NCI-H187 treated with DMSO at 0.1 percent for 48 hours (cell line): ENCODE measurements at places on chromosomes 7 and 10.

GRCh38 chr7:8217200-8218068 lies 44.5 kb downstream of the ICA1 start:
- DNase-seq = peak; percentile 48

DNA sequence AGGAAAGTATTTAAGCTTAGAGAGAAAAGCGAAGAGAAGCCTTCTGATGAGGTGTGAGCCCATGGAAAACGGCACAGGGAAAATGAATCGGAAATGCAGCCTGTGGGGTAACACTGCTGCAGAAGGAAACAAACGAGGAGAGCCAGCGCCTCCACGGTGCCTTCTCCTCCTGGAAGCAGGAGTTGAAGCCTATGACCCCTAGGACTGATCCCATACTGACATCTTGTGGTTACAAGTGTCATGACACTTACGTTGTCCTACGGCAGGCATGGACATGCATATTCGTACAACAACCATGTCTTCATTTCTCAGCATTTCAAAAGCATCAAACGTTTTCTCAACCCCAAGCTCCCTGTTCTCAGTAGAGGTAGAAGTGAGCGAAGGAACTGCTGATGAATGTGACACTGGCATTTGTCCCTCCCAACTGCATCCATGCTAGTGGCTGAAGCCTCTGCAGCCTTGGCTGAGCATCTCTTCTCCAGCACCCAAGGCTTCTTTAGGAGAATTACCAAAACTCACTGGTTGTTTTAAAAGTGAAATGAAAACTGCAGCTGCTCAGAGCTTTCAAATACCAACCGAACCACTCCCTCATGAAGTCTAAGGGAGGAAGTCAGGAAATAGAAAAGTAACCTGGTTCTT lies 160.2 kb downstream of the JAZF1 start:
- DNase-seq = peak; percentile 22

DNA sequence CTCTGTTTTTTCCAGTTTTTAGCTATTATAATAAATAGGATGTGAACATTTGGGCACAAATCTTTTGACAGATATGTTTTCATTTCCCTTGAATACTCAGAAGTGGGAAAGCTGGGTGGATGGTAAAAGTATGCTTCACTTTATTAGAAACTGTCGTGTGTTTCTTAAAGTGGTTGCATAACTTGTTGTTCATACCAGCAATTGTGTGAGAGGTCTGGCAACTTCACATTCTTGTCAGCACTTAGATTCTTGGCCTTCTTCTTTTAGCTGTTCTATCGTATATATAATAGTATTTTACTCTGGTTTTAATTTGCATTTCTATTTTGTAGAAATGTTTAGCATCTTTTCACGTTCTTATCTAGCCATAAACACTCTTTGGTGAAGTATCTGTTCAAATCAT lies 894.4 kb downstream of the KCNMA1 start:
- no peak for DNase-seq

DNA sequence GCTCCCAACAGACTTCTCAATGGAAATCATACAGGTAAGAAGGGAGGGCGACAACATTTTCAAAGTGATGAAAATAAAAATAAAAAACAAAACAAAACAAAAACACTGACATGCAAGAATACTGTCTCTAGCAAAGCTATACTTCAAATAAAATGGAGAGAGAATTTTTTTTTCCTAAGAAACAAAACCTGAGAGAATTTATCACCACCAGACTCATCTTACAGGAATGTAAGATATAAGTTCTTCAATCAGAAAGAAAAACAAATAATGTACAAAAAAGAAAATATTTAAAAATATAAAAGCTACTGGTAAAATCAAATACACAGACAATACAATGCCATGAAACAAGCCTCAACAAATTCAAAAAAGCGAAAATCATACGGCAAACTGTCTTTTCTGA lies 113.2 kb downstream of the NRBF2 start:
- no peak for DNase-seq

DNA sequence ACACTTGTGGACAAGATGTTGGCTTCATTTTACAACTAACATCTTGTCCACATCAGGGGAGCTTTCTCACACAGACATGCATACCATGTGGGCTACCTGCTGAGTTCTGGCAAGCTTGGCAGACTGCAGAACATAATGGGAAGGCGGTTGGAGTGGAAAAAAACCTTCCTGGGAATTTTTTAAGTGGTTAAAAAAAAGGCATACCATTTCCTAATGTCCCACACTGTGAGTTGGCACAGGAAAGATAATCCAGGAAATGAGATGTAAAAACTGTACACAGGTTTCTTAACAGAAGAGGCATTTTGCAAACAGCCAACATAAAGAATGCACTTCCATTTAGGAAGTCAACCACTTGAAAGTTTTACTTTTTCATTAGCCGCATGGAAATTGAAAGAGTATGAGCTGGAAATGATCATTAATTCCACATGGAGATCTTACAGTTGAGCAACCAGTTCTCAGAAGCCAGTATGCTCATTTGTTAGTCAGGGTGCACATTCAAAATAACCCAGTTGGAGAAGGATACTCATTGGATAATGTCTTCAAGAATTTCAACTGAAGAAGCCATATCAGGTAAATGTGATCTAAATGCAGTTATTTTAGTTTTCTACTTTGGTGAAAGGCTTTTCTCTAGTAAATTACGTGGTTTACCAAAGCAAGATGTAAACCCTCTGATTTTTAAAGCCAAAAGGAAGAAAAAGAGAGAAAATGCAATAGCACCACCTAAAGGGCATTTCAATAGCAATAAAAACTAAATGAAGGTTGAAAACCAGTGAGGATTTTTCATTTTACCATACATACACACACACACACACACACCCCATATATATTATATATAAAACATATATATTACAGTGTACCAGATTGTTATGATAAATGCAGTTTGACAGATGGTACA lies 194.0 kb downstream of the TAX1BP1 start:
- DNase-seq = no peak

DNA sequence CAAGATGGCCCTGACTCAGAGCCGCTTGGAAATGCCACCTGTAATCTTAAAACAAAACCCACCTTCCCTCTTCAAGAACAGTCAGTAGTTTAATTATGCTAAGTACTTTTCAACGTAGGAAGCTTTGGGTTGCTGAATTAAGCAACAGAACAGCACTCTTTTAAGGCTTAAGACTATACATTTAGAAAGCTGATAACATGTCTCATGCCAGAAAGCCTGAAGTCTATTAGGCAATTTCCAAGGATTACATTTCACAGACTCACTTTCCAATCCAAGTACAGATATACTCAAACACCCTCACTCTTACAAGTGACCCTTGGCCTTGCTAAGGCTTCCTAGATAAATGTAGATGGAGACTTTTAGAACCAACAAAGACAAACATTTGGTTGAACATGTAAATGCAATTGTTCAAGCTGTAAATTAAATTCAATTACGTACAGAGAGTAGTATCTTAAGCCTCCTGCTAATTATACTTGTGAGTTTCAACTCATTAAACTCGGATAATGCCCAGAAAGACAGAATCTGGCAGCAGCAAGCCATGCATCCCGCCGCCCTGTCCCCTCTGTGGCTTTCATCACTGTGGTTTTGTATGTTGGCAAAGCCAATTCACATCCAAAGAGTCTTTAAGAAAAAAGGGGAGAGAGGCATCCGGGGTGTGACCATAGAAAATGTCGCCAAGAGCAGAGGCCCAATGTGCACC lies 283.1 kb upstream of the NRP1 start:
- DNase-seq = no peak

- DNase-seq = no peak
These were observed 321.4 kb downstream of the CDK14 start for GRCh38 chr7:90917539-90917938.

GRCh38 chr7:22129166-22129565 lies 183.5 kb upstream of the CDCA7L start:
- DNase-seq = no peak

DNA sequence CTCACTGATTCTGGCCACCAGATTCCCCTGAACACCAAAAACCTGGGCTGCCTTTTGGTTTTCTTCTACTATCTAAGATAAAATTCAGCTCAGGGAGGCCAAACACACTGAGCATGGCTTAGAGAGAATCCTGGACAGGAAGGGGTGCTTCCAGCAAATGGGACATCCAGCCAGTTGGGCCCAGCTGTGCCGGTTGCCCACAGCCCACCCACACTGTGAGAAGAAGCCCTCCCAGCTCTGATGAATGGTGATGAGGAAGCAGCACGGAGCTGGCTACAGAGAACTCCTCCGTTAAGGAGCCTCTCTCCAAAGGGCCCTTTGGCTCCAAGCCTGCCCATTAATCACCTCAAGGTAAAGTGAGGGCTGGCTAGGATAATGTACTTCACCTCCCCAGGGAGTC lies 15.9 kb downstream of the LRRC18 start:
- no peak for DNase-seq

GRCh38 chr7:50317697-50318669 lies 13.5 kb downstream of the IKZF1 start:
- no peak for DNase-seq

- no peak for DNase-seq
These were observed 5.6 kb upstream of the POM121 start for GRCh38 chr7:72919256-72919775.

GRCh38 chr7:124689931-124690330 lies 75.7 kb downstream of the GPR37 start:
- no peak for DNase-seq

- no peak for DNase-seq
These were observed 350 bp upstream of the ZNF37A start for GRCh38 chr10:38093816-38094157.

- no peak for DNase-seq
These were observed 15.6 kb downstream of the CXCL12 start for GRCh38 chr10:44369296-44369695.

- no peak for DNase-seq
These were observed 111.7 kb upstream of the CDK13 start for GRCh38 chr7:39838326-39838725.

DNA sequence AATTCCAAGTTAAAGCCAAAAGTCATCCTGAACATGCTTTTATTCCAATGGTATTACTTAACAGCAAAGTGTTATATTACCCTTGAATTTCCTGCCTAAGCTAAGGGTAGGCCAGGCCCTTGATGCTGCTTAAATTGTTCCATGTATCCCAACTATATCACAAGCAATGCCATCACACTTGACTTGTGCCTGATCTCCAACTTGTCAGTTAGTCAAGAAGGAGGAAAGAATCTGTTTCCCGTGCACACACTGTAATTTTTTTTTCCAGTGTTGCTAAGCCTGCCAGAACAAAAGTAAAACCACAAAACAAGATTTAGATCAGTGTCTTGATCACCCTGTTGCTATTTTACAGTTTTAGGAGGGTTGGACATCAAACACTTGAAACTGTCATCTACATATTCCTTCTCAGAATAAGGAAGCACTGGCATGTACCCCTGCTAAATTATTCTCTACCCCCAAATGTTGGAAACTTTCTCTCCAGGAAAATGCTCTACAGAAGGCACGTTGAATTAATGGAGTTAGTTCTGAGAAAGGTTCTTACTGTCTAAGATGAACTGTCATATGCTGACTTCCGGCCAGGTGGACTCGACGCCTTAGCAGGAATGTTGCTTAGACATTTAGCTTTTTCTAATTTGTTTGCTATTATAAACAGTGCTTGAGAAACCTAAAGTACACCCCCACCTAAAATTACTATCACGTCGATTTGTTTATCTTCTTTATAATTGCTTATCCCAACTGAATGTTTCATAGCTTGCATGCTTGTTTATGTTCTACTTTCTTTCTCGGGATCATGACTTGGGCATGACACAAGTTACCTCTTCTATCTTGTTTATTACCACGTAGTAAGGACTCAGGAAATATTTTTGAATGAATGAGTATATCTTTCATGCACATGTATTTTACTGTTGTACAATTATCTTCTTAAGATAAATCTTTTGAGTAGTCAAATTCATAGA lies 105.5 kb upstream of the ZNF438 start:
- no peak for DNase-seq

DNA sequence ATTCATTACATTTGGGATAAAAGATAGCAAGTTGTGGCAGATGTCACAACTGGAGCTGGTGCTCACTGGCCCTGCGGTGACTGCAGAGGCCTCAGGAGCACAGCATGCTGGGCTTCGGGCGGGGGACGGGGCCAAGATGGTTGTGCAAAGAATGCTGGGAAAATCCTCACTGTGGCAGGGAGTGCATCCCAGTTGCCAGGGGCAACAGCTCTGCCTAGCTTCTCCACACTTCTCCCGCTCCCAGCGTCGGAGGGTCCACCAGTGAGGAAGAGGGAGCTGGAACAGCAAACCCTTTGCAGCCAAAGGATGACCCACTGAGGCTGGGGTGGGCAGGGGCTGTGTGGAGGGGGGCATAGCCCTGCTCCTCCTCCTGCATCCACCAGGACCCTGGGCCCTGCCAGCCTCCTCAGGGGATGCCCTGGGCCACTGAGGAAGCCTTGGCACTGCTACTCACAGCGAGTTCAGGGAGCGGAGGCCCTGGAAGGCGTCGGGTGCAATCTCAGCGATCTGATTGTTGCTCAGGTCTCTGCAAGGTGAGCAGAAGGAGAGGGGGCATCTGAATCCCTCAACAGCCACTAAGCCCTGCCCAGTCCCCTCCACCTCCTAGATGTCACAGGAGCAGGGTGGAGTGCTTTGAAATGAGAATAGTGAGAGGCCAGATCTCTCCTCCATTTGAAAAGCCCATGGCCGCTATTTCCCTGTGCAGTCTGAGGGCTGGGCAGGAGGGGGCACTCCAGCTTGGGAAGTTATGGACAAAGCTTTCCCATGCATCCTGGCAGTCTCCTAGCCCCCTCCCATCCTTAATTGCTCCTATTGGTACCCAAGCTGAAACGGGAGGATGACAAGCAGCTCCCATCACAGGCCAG lies 126.5 kb downstream of the SLIT1 start:
- DNase-seq = no peak

DNA sequence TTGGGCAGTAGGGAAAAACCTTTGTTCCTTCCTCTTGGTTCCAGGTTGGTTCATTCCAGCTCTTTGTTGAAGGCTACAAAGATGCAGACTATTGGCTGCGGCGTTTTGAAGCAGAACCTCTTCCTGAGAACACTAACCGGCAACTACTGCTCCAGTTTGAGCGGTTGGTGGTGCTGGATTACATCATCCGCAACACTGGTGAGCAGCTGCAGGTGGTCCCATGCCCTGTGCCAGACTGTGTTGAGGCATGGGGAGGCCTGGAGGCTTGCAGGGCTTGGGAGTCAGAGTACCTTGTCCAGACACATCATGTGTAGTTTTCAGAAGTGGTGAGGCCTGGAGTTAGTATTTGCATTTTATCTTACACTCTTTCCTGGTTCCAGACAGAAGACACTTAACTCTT lies 16.3 kb downstream of the PI4K2A start:
- DNase-seq = no peak

DNA sequence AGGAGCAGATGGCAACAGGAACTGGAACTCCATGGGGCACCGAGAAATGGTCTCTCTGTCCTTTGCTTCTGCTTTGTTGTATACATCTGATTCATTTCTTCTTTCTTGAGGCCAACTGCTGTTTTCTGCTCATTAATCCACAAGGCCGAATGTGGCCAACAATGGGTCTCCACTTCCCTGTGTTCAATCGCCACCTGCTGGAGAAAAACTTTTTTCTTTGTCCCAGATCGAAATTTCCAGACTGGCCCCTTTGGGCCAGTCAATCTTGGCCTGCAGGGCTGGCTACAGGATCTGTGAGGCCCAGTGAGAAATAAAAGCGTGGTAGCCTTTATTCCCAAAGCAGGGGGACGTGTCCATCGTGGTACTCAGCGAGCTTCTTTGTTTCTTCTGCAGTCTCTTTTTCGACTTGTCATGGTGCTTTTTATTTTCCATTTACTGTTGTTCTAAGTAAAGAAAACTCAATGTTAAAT lies 58.8 kb downstream of the PARP12 start:
- no peak for DNase-seq

GRCh38 chr10:72729528-72729927 lies 37.6 kb downstream of the MCU start:
- no peak for DNase-seq
